Memory B cell (primary cell): ENCODE measurements at places on chromosomes 2 and 18.
A peak's percentile ranks its signal among the peaks of the same experiment; 100 is the strongest.

GRCh38 chr18:4444306-4444705 lies 10.8 kb downstream of the DLGAP1 start:
- DNase-seq, result no peak

DNA sequence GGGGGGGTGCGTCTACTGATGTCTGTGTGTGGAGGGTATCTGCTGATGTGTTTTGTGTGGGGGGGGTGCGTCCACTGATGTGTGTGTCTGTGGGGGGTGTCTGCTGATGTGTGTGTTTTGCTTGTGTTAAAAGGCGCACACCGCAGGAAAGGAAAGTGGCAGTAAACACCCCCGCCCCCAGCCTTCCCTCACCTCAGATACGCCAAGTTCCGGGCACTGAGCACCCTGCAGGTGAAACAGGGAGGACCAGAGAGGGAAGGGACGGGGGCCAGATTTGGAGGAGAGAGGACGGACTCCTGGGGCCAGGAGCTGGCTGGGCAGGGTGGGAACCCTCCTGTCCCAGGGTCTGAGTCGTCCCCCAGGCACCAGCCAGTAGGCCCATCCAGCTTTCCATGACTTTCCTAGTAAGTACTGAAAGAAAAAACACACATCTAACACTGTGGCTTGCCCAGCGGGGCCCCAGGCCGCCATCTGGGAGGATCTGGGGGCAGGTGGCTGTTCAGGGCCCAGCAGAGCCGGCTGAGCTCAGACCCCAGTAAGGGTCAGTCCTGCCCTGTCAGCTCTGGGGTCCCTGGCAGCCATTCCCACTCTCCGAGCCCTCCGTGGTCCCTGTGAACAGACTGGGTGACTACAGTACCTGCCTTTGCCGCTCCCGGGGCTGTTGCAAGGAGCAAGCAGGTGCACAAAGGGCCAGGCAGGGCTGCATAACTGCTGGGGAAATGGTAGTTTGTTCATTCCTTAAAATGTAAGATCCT lies 126.9 kb downstream of the NFATC1 start:
- DNase-seq, result no peak

DNA sequence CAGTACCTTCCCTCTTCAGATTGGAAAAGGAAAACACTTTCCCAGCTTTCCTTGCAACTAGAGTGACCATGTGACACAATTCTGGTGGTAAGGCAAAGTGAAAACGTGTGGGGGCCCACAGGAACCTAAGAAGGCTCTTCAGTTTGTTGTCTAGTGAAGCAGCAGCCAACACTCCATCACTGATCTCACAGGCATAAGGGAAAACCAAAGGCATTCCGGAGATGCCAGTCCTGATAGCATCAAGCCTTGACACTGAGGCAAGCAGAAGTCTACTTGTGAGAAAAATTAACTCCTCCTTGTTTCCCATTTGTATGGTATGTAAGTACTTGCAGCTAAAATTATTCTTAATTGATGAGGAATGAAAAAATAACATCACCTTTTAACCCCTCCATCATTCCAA lies 88.3 kb downstream of the ETAA1 start:
- no peak for DNase-seq

DNA sequence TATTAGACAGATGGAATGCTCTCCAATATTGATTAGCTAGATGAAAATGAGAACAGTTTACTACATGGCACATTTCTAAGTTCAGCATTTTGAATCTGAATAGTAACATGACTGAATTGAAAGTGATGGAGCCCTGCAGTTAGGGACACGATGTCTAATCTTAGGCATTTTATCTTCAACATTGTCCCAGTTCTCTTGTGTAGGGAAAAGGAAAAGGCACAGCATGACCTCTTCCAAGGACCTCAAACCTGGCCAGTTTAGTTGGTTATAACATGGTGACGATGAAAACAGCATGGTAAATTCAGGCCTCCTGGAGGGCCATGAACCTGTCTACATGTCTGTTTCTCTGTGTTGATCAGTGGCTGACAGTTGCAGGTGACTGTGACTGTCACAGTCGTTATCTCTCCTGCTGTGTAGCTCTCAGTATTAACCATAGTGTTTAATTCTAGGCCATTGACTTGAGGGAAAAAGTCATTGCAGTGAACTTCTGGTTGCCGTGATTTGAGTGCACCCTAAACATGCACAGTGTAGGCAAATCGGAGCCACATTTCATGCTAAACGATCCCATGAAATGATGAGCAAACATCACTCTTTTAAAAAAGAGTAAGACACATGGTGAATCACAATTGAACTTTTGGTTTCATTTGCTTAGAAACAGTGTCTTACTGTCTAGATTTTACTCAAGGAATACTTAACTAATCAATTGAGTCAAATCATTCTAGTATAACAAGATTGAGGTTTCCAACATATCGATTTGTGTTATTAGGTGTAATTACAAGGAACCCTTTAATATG lies 129.7 kb downstream of the PHLPP1 start:
- DNase-seq, result no peak

- DNase-seq, result no peak
Observed at GRCh38 chr2:233466991-233467603, 99.5 kb downstream of the USP40 start.

DNA sequence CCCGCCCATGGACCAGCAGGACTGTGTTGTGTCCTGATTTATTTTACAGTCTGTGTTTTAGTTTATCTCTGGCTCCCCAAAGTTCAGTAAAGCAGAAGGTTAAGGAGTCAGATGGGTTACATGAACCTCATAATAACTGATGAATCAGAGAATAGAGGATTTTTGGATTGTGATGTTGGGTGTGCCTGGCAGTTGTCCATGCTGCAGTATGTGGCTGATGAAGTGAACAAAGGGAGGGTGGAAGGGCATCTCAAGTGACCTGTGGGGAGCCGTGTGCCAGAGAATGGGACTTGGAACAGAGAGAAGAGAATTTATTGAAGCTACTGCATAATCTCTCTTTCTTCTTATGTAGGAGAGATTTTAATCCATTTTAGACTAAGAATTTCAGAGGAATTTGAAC lies 145.5 kb downstream of the MAP4K4 start:
- no peak for DNase-seq

GRCh38 chr2:113068706-113069485 lies 1.1 kb downstream of the IL1F10 start:
- DNase-seq, result no peak

DNA sequence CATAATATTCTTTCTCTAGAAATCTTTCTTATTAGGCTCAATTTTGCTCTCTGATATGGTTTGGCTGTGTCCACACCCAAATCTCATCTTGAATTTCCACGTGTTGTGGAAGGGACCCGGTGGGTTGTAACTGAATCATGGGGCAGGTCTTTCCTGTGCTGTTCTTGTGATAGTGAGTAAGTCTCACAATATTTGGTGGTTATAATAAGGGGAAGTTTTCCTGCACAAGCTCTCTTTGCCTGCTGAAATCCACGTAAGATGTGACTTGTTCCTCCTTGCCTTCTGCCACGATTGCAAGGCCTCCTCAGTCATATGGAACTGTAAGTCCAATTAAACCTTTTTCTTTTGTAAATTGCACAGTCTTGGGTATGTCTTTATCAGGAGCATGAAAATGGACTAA lies 73.8 kb downstream of the CAVIN2 start:
- no peak for DNase-seq

DNA sequence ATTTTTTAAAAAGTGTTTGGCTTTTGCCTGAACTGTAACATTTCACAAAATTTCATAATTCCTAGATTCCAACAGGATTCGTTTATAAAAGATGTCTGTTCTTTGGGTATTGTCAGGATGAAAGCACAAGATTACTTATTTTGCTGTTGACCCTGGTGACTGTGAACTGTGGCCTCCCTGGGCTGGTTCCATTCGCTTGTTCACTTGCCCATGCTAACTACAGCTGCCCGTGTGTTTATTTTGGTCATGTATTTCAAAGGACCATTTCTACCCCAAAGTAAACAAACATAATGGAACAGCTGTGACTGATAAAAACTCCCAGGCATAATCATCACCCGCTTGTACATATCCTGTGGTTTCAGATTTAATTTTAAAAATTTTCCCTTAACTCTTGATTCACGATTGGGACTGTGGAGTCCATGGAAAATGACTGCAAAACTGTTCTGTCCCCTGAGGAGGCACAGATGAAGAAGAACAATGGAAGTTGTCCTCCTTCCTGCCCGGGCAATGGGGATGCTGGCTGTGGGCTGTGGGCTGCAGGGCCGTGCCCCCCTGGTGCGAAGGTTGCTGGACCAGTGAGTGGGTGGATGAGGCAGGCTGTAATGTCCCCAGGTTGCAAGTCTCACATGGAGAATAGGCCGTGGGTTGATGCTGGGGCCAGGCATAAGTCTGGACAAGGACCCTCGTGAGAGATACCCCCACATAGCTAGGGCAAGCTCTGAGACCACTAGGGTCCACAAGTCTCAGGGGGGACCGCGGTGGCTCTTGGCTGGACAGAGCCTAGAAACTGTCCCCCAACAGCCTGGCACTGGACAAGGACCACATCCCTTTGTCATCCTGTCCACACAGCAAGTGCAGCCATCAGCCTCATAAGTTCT lies 28.9 kb upstream of the HDAC4 start:
- no peak for DNase-seq

GRCh38 chr2:68764041-68764805 lies 29.6 kb downstream of the ARHGAP25 start:
- no peak for DNase-seq

DNA sequence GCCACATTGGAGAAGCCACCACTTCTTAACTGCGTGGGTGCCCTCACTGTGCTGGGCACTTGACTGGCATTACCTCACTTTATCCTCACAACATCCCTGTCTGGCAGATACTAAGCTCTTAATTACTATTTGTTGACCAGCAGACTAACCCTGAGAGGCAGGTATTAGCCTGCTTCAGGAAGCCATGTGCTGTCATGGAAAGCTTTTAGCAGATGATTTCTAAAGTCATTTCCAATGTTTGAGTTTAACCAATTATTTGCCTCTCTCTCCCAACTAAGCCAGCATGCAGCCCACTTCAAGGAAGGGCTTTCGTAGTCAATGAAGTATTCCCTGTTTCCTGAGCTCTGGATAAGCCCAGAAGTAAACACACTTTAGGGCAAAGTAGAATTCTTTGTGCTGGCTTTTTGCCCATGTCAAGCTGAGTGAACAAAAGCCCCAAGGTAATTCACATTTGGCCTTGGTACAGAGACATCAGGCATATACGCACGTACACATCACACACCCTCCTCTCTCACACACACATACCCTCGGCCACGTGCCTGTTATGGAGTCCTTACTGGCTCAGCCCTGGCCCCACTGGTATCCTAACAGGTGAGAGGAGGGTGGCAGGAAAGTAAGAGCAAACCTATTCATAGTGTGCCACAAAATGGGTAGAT lies 108.6 kb downstream of the C1D start:
- DNase-seq, result no peak

- peak; percentile 71 for DNase-seq
Observed at GRCh38 chr18:48928787-48929186, 22.0 kb downstream of the SMAD7 start.

DNA sequence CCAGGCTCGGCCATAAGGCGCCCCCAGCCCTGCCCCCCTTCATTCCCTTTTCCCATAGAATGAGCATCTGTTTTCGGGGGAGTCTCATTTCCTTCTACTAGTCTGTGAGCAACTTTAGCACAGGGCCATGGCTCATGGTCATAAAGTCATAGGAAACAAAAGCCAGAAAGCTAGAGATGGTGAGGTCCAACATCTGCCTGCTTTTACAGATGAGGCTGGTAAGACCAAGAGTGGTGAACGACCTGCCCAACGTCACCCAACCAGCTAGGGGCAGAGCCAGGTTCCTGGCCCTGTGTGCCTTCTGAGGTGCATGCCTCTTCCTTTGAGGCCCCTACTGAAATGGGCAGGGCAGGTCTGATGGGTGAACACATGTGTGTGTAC lies 212.7 kb downstream of the DYSF start:
- DNase-seq, result no peak

GRCh38 chr2:49831698-49832367 lies 677.5 kb upstream of the FSHR start:
- no peak for DNase-seq

DNA sequence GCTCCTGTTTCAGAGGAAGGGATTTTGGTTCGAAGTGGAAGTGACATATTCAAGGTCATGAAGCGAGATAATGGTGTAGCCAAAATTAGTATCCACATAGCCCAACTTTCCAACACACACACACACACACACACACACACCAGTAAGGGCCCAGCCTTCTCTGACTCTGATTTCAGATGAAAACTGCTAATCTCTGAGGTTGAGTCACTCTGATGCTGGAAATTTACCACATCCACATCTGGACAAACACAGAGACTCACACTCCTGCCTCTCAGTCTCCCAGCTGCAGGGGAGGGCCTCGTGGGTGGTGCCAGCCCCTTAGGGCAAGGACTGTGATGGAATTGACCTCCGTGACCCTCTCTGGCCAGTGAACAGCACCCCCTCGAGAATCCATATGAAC lies 29.0 kb upstream of the SLC35F6 start:
- no peak for DNase-seq

GRCh38 chr2:32697156-32697555 lies 69.3 kb downstream of the TTC27 start:
- no peak for DNase-seq

- DNase-seq, result no peak
Observed at GRCh38 chr18:35371412-35372195, 5.5 kb downstream of the ZNF396 start.

DNA sequence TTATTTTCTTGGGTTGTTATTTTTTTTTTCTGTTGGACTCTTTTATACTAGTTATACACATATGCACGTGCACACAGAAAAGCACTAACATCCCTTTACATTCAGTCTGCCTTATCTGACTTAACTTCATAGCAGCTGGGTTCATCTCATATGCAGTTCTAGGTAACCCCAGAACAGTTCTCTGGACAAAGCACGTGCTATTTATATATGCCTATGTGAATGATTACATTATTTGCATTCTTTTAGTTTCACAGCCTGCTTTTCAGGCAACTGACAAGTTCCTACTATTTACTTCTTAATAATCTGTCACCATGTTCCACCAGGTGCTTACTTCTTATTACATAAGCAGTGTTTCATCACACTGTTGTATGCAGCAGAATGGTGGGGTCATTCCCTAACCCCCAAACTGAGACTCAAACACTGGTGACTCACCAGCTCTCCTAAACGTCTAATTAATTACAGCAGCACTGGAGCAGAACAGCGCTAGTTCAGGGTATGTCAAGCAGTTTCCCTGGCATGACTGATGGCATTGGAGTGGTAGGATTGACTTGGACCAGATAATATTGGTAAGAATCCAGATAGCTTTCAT lies 372.8 kb downstream of the CLIP4 start:
- DNase-seq, result no peak

DNA sequence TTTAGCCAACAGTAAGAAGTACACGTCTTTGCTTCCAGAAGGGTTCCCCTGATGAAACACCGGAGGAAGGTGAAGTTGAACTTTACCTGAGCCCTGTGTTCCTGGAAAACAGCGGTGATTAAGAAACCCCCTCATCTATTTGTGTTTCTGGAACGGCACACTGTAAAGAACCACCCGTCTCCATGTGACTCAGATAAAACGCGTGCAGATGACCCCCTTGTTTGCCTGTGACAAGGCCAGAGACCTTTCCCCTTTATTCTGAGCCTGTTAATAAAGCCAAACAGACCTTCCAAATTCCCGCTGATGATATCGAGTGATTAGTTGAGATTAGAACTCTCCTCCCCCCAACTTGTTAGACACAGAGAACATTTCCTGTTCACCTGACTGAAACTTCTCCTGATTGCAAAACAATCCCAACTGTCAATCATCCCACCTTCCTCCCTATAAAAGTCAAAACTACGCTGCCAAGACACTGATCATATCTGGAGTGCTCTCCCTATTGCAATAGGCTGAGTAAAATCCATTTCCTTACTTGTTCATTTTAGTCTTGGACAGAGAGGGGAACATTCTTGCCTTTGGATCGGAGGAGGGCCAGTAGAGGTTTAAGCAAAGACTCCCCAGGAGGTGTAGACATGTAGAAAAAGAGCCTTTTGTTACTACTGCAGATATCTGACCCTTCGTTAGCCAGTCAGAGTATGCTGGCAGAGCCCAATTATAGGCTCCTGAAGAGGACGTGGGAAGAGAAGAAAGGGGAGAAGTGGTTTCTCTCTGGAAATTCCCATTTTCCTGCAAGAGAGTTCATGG lies 914 bp upstream of the IWS1 start:
- DNase-seq, result no peak
